ENCODE measurements at places on chromosomes 11 and 22. TPM values are rescaled to one million over a fixed set of nuclear protein-coding genes. Genes with fewer than 3 reads are reported as not detected.

GRCh38 chr22:49094151-49094550, 733.5 kb downstream of the BRD1 start:
- peak; percentile 56 for DNase-seq
- H3K36me3 ChIP-seq, result no peaks in the 10 kb centered on the region
- H3K27me3 ChIP-seq, result no peaks in the 10 kb centered on the region
- H3K27ac ChIP-seq, result no peak overlapping the region

The ALDH3B2 gene
- not detected for total RNA-seq

GRCh38 chr11:57399221-57399620, 8.8 kb upstream of the PRG2 start:
- H3K27me3 ChIP-seq, result peaks cover 5% of the 10 kb centered on the region
- H3K27ac ChIP-seq, result no peak overlapping the region
- H3K4me3 ChIP-seq, result no peak overlapping the region
- no peaks in the 10 kb centered on the region for H3K36me3 ChIP-seq
- H3K4me1 ChIP-seq, result no peaks in the 10 kb centered on the region

DNA sequence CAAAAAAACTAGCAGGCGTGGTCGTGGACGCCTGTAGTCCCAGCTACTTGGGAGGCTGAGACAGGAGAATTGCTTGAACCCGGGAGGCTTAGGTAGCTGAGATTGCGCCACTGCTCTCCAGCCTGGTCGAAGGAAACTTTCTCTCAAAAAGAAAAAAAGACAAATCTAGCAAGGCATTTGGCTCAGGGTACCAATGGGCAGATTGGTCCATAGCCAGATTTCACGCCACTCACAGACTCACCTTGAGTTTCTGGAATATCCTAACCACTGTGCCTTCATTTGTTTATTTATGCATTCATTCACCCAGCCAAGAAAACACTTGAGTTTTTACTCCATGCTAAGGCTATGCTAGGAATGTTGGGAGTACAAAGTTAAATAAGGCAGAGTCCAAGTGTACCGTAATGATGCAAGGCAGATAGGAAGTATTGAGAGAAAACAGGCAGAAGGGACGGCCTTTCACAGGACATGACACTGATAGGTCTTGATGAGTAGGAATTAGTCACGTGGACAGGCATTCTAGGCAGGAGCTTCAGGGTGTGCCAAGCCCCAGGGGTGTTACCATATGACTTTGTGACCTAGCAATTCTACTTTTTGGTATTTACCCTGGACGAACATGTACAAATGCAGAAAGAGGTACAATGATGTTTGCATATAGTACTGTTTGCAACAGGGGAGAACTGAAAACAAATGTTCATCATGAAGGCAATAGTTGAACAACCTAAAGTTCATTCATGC, 3.0 kb upstream of the PACSIN3 start:
- no peaks in the 10 kb centered on the region for H3K36me3 ChIP-seq
- H3K27me3 ChIP-seq, result no peaks in the 10 kb centered on the region
- no peak overlapping the region for H3K4me3 ChIP-seq
- peak; percentile 92 for DNase-seq

- peak; percentile 73 for DNase-seq
- H3K27ac ChIP-seq, result no peak overlapping the region
- no peak overlapping the region for H3K4me3 ChIP-seq
- H3K27me3 ChIP-seq, result no peaks in the 10 kb centered on the region
- H3K36me3 ChIP-seq, result no peaks in the 10 kb centered on the region
Measured at GRCh38 chr22:45575607-45576272, 73.1 kb downstream of the FBLN1 start.

DNA sequence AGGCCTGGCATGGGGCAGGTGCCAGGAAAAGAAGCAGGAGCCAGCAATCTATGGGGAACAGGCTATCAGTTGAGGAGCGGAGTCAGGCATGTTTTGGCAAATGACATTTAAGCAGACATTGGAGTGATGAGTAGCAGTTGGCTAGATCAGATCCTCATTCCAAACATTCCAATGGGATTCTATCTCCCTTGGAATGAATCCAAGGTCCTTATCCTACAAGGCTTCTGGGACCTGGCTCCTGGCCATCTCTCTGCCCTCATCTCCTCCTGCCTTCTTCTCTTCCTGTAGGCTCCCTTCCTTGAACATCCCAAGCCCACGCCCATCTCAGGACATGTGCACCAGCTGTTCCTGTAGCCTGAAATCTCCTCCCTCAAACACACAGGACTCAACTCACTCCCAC, 1074.5 kb downstream of the TBC1D22A start:
- no peak overlapping the region for H3K4me3 ChIP-seq
- H3K27me3 ChIP-seq, result no peaks in the 10 kb centered on the region
- no peak overlapping the region for H3K27ac ChIP-seq
- H3K36me3 ChIP-seq, result no peaks in the 10 kb centered on the region
- DNase-seq, result peak; percentile 38

- no peaks in the 10 kb centered on the region for H3K27me3 ChIP-seq
- DNase-seq, result no peak
- H3K4me1 ChIP-seq, result peaks cover 4% of the 10 kb centered on the region
- H3K27ac ChIP-seq, result no peak overlapping the region
- H3K4me3 ChIP-seq, result no peak overlapping the region
Measured at GRCh38 chr11:68527585-68527984, 67.0 kb downstream of the PPP6R3 start.

The TSSK2 gene
- total RNA-seq, result not detected

DNA sequence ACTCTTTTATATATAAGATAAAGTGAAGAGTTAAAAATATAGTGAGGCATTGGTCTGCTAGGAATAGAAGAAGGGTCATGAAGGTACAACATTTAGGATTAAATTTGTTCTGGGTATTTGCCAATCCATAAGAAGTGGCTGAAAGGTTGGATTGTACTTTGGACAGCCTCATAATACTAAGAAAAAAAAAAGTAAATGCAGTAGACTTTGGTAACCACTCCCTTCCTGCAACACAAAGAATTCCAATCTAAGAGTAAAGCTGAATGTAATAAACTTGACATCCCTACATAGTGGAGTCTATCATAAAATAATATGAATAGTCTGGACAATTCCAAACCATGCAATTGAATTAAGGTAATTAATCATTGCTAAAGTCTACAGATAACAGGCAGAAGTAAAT, 2294.4 kb downstream of the LRRC4C start:
- DNase-seq, result no peak
- no peaks in the 10 kb centered on the region for H3K36me3 ChIP-seq
- no peak overlapping the region for H3K4me3 ChIP-seq
- no peak overlapping the region for H3K27ac ChIP-seq

GRCh38 chr11:94477624-94478023, 16.0 kb downstream of the MRE11 start:
- H3K4me3 ChIP-seq, result no peak overlapping the region
- H3K27me3 ChIP-seq, result no peaks in the 10 kb centered on the region
- H3K4me1 ChIP-seq, result no peaks in the 10 kb centered on the region
- no peak for DNase-seq
- no peak overlapping the region for H3K27ac ChIP-seq
- no peaks in the 10 kb centered on the region for H3K36me3 ChIP-seq

The NNMT gene
- total RNA-seq, result 1,196 TPM
